ENCODE measurements at places on chromosomes 2 and 18. TPM values are rescaled to one million over a fixed set of nuclear protein-coding genes. Genes with fewer than 3 reads are reported as not detected.

GRCh38 chr18:8745355-8746014 lies 40.1 kb downstream of the MTCL1 start:
- no peak overlapping the region for H3K4me3 ChIP-seq
- DNase-seq, result no peak
- H3K27ac ChIP-seq, result peak overlapping the region; percentile 81

SERPINB3 gene
- total RNA-seq, result not detected

GRCh38 chr2:99727199-99727598 lies 237.4 kb upstream of the REV1 start:
- no peak overlapping the region for H3K4me3 ChIP-seq
- no peaks in the 10 kb centered on the region for H3K27me3 ChIP-seq
- H3K27ac ChIP-seq, result no peak overlapping the region
- no peaks in the 10 kb centered on the region for H3K36me3 ChIP-seq
- no peaks in the 10 kb centered on the region for H3K4me1 ChIP-seq

DNA sequence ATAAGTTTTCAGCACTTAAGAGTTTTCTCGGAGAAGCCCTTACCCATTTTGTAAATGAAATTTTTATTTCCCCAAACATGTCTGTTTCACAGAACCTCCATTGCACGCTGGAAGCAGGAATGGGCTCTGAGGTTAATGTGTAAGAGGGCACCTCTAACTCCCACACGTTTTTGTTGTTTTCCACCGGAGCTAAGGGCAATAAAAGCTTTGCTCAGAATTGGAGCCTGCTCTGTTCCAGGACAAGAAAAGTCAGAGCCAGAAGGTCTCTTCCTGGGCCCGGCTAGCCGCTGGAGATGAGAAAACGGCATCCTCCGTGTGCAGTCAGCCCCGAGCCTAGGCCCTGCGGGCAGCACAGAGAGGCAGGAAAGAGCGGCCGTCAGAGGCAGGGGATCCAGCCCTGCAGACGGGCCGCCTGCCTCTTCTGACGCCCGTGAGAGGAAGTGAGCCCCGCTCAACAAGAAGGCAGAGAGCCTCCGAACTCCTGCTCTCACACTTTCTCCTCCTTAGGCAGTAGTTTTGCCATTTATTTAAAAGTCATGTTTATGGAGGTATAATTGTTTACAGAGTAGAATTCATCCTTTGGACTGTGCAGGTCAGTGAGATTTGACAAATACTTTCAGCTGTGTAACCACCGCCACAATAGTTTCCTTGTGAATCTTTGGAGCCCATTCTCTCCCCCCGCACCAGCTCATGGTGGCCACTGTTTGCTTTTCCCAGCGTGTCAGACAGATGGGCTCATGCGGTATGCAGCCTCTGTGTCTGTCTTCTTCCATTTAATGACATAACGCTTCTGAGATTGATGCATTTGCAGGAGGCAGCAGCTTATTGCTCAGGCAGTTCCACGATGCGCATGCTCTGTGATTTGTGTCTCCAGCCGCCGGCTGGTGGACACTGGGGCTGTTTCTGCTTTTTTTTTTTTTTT lies 117.3 kb downstream of the GALR1 start:
- no peak overlapping the region for H3K27ac ChIP-seq
- no peak for DNase-seq
- H3K27me3 ChIP-seq, result peaks cover 24% of the 10 kb centered on the region
- H3K36me3 ChIP-seq, result peaks cover 8% of the 10 kb centered on the region
- H3K4me1 ChIP-seq, result no peaks in the 10 kb centered on the region

GRCh38 chr2:71876542-71877451 lies 270.9 kb downstream of the CYP26B1 start:
- DNase-seq, result no peak
- H3K4me3 ChIP-seq, result no peak overlapping the region

DNA sequence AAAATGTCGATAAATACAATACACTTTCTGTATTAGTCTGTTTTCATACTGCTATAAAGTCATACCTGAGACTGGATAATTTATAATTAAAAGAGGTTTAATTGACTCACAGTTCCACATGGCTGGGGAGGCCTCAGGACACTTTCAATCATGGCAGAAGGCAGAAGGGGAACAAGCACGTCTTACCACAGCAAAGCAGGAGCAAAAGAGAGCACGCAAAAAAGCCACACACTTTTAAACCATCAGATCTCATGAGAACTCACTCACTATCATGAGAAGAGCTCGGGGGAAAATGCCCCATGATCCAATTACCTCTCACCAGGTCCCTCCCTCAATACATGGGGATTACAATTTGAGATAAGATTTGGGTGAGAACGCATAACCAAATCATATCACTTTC lies 256.7 kb downstream of the ANAPC1 start:
- H3K27ac ChIP-seq, result no peak overlapping the region
- peaks cover under 1% of the 10 kb centered on the region for H3K4me1 ChIP-seq
- H3K4me3 ChIP-seq, result no peak overlapping the region
- no peak for DNase-seq

ABCG8 gene
- total RNA-seq, result not detected

PELI1 gene
- total RNA-seq, result 27.8 TPM

DNA sequence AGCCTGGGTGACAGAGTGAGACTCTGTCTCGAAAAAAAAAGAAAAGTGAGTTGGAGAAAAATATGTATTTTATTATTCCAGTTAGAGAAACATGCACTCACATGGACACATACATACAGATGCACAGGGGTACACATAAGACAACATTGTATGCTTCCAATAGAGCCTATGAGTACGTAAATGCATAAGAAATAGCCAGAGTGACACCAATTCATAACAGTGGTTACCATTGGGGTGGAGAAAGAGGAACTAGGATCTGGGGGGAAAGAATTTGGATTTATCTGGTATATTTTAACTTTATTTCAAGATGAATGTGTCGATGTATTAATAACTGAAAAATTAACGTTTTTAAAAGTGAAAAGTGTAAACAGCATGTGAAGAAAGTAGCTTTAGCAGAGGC lies 16.1 kb downstream of the IL36A start:
- peaks cover 1% of the 10 kb centered on the region for H3K27me3 ChIP-seq
- H3K27ac ChIP-seq, result no peak overlapping the region
- peaks cover 2% of the 10 kb centered on the region for H3K4me1 ChIP-seq
- no peak for DNase-seq
- H3K4me3 ChIP-seq, result no peak overlapping the region

DNA sequence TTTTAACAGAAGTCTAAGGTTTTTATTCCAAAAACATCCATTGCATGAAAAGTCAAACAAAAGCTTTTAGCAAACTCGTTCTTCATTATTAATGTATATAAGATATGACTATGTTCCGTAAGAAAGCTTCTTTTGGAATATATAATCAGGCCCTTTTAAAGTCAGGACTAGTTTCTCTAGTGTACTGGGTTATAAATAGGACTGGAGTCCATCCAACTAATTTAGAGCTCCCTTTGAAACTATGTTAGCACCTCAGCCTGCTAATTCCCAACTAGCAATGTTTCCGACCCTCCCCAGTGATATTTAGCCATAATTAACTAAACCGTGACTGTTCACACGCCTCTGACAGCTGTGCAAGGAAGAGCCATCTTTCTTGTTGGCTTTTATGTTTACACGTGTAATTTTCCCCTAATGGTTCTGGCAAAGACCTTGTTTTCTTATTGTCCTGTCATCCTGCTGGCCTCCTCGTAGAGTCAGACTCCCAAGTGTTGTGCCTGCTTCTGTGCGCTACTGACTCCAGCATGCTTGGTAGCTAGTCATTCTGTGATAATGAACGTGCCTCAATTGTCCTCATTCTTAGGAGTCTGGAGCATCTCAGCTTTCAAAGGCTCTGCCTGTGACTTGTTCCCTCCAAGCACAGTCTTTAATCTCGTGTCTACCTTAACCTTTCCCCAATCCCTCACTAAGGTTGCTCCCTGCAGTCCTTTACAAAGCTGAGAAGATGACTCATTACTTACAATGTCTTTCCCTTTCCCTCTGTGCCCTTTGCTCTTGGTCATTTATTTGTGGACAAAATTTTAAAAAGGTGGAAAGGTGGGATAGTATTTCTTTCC lies 172.2 kb upstream of the RASGRP3 start:
- H3K36me3 ChIP-seq, result no peaks in the 10 kb centered on the region
- no peak for DNase-seq
- no peaks in the 10 kb centered on the region for H3K4me1 ChIP-seq
- H3K4me3 ChIP-seq, result no peak overlapping the region

MSTN gene
- total RNA-seq, result 0.16 TPM

DTNA gene
- not detected for total RNA-seq

DNA sequence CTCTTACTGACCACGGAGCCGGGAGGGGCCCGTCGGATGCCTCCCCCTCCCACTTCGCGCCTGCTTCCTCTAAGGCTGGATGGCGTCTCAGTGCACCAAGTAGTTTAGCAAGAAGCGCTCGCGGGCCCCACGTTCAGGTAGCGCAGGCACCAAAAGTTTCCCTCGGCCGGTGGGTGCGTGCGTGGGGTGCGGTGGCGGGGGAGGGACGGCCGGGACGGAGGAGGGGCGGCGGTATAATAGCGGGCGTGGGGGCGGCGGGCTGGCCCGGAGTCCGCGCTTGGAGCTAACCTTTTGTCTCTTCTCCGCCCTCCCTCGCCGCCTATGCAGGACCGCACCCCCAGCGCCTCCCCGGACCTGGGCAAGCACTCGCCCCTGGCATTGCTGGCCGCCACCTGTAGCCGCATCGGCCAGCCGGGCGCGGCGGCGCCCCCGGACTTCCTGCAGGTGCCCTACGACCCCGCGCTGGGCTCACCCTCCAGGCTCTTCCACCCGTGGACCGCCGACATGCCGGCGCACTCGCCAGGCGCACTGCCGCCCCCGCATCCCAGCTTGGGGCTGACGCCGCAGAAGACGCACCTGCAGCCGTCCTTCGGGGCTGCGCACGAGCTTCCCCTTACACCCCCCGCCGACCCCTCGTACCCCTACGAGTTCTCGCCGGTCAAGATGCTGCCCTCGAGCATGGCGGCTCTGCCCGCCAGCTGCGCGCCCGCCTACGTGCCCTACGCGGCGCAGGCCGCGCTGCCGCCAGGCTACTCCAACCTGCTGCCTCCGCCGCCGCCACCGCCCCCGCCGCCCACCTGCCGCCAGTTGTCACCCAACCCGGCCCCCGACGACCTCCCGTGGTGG lies 1.0 kb downstream of the SP5 start:
- no peak for DNase-seq
- H3K4me1 ChIP-seq, result peaks cover 22% of the 10 kb centered on the region
- H3K36me3 ChIP-seq, result peaks cover 2% of the 10 kb centered on the region
- H3K27me3 ChIP-seq, result peaks cover 68% of the 10 kb centered on the region
- H3K27ac ChIP-seq, result no peak overlapping the region

HEATR5B gene
- 36.6 TPM for total RNA-seq

Data from naive thymus-derived CD8-positive, alpha-beta T cell (primary cell).